Urinary bladder (tissue), 4 donors: ENCODE measurements at places on chromosomes 12 and 14.

DNA sequence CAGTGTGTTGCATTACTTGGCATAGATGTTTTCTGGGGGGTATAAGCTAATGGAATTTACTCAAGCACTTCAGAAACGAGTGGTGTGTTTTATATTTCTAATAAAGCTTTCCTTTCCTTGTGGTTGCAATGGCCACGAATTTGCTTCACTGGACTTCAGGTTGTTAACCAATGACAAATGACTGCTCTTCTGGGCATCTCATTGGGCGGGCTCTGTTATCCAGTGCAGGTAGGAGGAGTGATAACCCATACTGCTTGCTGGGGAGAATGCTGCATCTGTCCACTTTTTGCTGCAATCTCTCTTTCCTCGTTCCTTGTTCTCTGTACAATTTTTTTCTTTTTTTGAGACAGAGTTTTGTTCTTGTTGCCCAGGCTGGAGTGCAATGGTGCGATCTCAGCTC lies 80.0 kb upstream of the RPH3A start:
- no peak for DNase-seq

GRCh38 chr12:98437166-98437565 lies 78.2 kb upstream of the TMPO start:
- no peak for DNase-seq

GRCh38 chr14:35858521-35859209 lies 32.5 kb downstream of the BRMS1L start:
- no peak for DNase-seq

GRCh38 chr12:21118760-21119159 lies 12.2 kb upstream of the SLCO1B1 start:
- DNase-seq = no peak

GRCh38 chr14:104680806-104681688 lies 8.4 kb upstream of the INF2 start:
- DNase-seq = no peak

- no peak for DNase-seq
Observed at GRCh38 chr12:14048941-14049545, 67.6 kb upstream of the GRIN2B start.

- no peak for DNase-seq
Observed at GRCh38 chr12:75660805-75661404, 149.5 kb upstream of the KRR1 start.

DNA sequence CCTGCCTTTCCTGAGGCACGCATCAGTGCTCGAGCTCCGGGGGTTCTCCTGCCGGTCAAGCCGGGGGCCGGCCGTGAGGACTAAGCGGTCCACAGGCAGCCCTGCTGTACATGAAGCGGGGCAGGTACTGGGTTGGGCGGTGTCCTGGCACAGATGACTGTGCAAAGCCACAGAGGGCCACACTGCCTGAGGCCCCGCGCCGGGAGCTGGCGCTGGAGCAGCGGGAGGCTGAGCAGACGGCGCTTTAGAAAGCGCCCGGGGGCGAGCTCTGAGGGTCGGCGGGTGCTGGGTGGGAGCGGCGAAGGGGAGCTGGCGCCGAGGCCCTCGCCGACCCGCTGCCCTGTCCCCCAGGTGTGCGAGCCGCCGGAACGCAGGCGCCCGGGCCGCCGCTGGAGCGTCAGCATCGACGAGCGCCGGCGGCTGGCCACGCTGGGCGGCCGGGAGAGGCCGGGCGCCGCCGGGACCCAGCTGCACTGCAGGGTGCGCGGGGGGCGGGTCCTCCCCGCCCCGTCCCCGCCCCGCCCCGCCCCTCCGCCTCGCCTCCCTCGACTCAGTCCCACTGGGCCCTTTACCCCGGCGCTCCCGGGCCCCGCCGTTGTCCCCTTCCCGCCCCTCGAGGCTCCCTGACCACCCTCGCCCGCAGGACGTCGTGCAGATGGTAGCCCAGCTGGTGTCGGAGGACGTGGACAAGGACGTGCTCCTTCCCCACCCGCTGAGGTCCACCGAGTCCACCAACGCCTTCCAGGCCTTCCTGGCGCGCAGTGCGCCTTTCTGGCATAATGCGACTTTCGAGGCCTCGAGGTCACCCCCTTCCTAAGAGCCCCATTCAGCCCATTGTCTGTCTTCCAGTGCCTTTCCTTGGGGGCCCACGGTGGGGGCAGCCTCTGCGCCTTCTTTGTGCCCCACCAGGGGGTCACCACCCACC lies 8.3 kb upstream of the MTA1 start:
- DNase-seq = no peak

DNA sequence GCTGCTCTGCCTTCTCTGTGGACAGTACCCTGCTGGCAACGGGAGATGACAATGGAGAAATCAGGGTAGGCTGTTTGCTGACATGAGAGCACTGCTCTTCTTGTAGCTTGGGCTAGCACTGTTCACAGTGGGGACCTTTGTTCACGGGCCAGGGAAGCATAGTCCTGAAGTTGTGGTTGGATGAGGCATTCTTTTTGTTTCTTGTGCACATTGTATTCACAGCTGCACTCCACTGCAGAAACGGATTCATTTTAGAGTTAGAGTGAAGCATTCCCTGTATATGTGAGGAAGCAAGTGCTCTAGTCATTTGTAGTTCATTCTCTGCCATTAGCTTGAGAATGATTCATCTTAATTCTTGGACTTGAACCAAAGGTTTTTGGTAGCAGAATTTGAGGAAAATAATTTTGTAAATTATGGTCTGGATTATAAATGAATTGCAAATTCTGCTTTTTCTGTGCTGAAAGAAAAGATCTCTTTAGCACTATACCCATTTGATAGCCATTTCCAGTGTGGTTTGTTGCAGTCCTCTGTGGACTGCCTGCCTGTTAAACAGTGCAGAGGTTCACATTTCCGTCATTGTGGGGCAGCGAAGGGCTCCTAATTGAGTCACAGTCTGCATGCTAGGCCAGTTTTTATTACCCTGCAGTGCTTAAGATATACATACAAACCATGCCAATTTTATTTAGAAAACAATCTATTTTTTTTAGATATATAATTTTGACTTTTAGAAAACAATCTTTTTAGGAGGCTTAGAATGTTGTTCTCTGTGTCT lies 80.6 kb downstream of the APAF1 start:
- DNase-seq = no peak

- DNase-seq = no peak
Observed at GRCh38 chr12:116760622-116761020, 22.5 kb downstream of the RNFT2 start.

DNA sequence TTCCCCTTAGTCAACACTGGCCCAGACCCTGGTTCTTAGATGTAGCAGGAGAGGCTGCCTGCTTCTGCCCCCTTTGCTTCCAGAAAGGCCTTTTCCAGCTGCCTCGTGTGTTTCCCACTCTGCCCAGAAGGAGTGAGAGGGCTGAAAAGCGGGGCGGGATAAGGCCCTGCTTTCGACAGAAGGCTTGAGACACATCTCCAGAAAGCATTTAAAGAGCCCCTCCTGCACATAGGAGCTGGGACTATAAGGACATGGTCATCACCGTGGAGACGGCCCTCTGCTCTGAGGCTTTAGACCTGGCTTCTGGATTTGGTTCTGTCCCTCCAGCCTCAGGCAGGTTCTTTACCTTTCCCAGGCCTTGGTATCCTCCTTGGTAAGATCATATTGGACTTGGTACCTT lies 11.9 kb downstream of the CALM1 start:
- DNase-seq = no peak

GRCh38 chr12:51421266-51421884 lies 3.3 kb upstream of the SLC4A8 start:
- DNase-seq = no peak

GRCh38 chr12:2332947-2333346 lies 280.2 kb downstream of the CACNA1C start:
- DNase-seq = no peak

GRCh38 chr14:99760817-99761216 lies 32.4 kb upstream of the EML1 start:
- DNase-seq = no peak

- DNase-seq = no peak
Observed at GRCh38 chr14:33433396-33433795, 494.7 kb downstream of the NPAS3 start.

DNA sequence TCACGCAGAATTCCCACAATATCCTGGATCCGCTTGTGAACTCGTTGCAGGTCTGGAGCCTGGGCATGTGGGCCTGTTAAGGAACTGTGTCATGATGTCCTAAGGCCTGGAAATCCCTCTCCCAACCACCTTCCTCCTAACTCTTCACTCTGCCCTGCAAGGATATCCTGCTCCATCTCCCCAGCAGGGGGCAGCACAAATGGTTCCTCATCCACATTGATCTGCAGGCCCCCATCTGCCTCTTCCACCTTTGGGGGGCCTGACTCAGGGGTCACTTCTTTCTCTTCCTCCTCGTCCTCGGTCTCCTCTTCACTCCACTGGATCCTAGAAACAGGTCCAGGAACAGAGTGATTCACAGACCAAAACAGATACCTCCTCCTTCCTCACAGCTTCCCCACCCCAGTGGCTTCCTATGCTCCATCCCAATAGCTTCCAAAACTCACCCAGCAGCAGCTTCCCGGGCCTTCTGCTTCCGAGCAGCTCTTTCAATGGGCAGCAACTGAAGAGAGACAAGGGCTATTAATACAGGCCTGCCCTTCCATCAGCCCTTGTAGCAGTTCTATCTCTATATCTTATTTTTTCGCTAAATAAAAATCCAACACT lies 4.5 kb downstream of the NOP2 start:
- DNase-seq = no peak

- DNase-seq = no peak
Observed at GRCh38 chr14:31164115-31164514, 43.5 kb downstream of the HECTD1 start.

DNA sequence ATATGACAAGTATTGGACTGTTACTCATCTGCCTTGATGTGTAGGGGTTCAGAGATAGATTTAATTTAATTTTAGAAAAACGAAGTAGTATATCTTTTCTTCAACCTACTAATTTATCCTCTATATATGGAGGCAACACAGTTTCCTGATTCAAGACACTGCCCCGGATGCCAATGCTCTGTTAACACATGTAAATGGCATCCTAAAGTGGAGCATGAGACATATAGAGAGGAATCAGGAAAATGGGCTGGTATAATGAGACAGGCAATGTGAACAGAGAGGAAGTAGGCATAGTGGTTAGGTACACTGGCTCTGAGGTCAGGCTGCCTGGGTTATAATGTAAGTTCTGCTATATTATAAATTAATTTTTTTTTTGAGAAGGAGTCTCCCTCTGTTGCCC lies 85.6 kb downstream of the OTOGL start:
- no peak for DNase-seq

DNA sequence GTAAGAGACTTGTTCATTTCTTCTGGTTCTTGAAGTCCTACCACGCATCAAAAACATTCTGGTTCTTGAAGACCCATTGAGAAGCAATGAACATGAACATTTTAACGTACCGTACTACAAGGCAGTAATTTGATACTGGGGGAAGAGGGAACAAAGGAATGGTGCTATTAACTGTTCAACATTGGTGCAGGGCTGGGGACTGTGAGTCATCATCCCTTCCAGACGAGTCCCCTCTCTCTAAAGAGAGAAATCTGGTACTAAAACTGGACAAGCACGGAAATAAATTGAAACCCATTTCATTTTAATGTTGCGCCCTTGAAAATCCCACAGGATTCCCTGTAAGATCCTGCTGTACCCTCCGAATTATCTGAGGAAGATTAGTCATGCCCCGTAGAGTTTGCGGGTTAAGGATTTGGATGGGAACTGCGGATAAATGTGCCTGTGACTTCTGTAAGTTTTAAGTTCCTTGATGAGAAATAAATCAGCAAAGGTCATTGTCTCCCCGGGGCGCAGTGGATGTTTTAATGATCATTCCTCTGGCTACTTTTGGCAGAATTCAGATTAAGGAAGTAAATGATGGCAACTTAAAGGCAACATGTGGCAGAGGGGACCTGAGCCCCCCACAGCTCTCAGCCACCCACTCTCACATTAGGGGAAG lies 78.6 kb downstream of the KCNK13 start:
- DNase-seq = no peak

DNA sequence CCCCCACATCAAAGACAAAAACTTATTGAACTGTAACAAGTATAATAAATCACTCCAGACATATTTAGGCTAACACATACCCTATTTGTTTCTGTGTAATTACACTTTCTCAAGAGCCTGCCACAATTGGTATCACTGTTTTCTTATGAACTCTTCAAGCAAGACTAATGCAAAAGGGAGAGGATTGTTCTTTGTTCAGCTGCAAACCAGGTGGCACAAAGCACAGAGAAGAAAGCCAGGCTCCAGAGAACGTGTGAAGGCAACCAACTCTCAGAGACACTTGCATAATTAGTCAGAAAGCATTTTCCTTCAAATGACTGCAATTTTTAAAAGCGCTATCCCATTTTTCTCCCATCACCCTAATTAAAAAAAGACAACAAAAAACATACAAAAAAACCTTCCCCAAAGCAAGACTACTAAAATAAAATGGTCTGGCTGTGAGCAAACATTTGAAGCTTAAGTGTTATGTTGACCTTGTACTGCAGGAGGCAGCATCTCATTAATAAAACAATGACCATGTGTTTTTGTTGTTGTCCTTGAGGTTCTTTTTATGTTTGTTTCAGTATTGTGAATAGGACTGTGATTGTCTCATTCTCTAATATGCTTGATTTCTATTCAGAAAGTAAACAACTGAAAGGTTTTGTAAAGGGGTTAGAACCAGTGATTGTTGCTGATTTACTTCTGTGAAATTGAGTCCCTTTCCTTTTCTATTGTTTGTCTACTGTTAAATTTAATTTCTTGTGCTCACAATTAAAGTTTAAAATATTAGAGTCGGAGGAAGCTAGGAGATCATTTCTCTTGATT lies 452.7 kb upstream of the PDE3A start:
- DNase-seq = no peak

DNA sequence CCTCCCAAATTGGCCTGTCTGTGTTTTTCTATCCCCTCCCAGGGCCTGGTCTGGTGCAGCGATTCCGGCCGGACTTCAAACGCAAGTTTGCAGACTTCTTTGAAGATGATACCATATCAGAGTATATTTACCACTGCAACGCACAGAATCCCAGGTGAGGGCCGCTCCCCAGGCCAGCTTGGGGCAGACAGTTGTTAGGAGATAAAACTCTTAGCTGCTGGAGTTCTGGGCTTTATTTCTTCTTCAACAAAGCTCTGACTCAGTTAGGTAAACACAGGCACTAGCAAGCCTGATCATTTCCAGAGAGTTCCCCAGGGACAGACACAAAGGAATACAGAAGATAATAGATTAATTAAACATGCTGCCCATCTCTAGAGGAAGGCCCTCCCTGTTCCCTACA lies 8.3 kb downstream of the ABHD4 start:
- DNase-seq = no peak

GRCh38 chr14:104443391-104444158 lies 136.0 kb upstream of the C14orf180 start:
- no peak for DNase-seq

- no peak for DNase-seq
Observed at GRCh38 chr12:57033431-57033830, 16.5 kb downstream of the MYO1A start.
